ENCODE measurements at places on chromosomes 1 and 21.

DNA sequence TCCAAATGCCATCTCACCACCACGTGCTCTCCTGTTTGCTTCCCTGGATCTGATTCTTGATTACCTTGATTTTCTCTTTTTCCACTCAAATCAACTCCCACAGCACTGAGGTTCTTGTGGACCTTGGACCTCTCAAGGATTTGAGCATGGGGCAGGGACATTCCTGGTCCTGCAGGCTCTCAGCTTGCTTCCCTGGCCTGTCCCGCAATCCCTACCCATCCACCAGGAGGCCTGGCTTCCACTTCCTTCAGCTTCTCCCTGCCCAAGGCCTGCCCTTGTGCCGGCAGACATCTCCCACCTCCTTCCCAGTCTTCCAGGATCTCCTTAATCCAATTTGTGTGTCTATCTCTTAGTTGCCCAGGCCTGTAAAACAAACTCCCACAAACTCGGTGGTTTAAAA is 21.6 kb downstream of the PLA2G2A start:
- DNase-seq: no peak

DNA sequence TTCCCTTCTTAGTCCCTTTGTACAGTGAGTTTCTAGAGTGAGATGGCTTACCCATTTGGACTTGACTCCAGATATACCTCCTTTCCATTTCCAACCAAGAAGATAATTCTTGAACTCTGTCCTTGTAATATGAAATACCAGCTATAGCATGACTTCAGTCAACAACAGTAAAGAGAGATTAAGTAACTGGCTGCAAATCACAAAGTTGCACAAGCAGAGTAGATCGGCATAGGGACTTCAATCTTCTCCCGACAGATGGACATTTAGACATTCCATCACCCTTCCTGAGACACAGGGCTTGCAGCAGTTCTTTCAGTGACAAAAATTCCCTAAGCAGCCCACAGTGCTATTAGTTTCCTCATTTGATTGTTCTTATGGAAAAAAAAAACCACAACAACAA is 44.6 kb downstream of the JAK1 start:
- no peak for DNase-seq

DNA sequence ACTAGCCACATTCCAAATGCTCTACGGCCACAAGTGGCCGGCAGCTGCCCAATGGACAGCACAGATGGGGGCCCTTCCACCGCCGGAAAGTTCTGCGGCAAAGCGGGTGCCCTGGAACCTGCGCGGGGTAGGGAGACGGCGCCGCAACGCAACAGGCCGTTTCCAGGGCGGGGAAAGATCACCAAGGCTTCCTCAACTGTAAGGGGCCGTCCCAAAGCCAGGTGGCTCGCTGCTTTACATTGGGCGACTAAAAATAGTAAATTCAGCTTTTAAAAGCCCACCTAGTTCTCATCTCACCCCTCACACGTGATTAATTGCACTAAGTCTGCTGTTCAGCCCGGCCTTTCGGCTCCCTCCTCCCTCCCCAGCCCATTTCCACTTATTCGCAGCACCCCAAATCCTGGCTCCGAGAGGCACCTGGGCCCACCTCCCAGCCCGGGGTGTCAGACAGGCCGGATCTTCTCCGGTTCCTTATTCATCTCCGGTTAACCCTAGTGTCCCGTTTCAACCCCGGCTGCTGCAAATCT is 643 bp downstream of the CFAP298 start:
- DNase-seq: no peak

DNA sequence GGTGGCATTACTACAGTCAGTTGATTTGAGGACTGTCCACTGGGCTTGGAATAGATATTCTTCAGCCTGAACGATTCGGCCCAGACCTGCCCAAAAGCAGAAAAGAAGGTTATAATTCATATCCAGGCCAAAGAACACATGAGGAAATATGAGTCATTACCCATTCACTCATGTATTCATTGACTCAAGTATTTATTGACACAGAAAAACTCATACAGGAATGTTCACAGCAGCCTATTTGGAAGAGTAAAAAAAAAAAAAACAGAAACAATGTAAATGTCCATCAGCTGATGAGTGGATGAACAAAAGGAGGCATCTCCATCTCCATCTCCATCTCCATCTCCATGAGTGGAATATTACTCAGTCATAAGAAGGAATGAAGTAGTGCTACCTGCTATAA is 15.9 kb downstream of the ZMYND12 start:
- no peak for DNase-seq

- DNase-seq: no peak
Observed at GRCh38 chr1:226608699-226609505, 60.3 kb downstream of the STUM start.

DNA sequence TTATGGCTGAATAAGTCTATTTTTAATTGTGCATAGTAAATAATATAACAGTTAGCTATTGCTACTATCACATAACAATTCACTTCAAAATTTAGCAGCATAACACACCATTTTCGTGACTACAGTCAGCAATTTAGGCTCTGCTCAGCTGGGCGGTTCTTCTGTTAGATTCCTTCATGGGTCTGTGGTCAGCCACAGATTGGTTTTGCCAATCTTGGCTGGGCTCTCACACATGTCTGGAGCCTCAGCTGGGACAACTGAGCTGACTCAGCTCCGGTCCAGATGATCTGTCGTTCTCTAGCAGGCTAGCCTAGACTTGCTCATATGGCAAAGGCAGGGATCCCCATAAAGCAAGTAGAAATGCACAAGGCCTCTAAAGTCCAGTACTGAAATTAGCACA is 15.1 kb upstream of the CDC42BPA start:
- DNase-seq: no peak

DNA sequence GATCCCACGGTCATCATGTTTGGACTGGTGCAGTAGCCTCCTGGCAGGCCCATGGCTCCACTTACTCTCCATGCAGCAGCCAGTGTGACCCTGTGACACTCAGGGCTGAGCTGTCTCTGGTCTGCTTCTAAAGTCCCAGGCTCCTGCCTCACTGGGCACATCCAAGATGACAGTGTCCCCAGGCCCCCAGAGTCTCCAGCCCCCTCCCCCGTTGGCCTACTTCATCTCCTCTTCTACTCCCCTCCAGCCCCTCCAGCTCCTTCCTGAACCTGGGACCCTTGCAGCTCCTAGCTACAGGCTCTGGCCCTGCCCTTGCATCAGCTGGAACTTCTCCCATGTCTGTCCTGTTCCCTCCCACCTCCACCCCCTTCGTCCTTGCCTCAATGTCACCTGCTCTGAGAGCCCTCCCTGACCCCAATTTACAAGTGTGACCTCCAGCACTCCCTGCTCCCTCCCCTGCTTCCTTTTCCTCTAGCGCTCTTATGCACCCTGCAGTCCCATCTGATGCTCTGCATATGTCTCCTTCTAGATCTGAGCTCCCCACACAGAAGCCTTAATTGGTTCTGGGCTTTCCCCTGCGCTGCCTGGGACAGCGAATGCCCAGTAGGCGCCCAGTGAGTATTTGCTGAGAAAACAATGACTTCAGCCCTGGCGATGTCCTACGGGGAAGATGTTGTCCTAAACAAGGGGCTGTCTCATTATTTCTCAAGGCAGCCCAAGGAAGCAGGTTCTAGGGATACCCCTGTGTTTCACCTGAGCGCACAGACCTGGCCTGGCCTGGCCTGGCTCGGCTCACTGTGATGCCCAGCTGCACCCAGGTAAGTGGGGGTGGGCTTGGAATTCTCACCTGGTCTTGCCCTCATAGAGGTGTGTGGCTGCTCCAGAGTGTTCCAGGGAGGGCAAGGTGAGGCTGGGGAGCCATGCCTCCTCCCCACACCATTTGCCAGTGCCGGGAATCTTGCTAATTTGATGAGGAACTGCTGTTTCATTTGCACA is 600.6 kb downstream of the PTPRU start:
- no peak for DNase-seq

GRCh38 chr1:109354929-109355328 is 42.8 kb downstream of the SORT1 start:
- no peak for DNase-seq

DNA sequence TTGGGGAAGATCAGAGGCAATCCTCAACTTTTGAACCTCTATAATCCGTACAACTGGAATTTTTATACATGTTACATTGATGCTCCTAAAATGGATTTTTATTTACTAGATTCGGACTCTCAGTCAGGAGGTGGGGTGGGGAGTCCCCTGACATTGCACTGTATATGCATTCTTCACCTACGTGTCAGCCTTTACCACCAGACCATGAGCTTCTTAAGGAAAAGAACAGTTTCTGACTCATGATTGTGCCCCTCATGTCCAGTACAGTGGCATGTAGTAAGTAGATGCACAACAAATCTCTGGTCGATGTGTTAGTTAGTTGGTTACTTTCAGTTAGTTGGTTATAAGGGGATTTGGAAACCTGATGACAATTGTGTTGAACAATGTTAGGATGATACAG is 15.4 kb downstream of the LPAR3 start:
- DNase-seq: no peak

DNA sequence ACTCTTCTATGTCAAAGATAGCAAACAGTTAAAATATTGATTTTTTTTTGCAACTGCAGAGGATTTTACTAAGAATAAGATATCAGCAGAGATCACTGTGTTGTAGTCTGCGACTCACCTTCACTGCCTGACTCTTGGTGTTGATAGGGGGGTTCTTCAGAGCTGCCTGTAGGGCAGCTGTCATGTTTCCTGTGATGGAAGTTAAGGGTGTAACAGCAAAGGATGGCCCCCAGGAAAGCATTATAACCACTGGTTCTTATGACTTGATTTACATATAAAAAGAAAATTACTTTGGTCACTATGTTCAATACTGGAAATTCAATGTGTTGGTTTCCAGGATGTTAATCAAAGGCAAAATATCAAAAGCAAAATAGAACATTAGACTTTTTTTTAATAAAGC is 2.6 kb downstream of the ARPC5 start:
- DNase-seq: no peak

- no peak for DNase-seq
Observed at GRCh38 chr1:227894831-227895451, 52.8 kb downstream of the WNT9A start.

DNA sequence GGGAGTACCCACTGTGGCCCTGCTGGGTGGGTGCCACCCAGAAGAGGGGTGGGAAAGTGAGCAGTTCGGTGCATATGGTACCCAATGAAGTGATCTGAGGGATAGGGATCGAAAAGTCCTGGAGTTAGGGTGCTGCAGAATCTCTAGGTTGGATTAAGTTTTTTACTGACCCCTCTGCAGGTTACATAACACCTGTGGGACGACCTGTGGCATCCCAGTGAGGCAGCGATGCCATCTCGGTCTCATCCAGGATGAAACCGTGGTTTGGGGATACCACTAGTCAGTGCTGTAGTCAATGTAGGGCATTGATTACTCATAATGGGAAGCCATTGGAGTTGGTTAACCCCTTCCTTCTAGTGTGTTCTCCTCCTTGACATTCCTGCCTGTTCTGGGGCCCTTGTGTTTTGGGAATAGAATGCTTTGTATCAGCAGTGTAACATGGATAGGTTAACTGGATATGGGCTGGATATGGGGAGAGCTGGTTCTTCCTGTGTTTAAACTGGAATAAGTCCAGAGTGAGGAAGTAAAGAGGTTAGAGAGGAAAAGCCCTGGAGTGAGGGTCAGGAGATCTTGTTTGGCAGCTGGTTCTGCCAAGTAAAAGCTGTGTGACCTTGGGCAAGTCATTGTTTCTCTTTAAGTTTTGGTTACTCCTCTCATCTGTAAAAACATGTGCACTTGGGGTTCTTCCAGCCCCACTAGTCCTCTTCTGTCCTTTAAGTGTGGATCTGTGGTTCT is 42.8 kb upstream of the ATF3 start:
- no peak for DNase-seq

DNA sequence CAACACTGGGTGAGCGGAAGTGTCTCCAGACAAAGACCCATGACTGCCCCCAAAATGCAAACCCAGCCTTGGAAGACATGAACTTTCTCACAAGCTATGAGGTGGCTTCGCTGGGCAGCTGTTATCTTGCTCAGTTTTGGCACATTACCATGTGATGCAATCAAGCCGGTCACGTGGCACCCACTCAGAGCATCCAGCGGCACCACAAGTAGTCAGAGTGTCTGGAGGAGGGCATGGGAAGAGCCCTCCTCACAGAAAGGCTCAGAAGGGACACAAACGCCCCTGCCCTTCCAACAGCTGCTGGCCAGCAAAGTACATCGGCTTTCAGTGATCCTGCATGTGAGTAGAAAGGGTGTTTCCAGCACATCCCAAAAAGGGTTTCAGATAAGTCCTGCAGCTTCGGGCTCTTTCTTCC is 145.5 kb upstream of the IRF2BP2 start:
- no peak for DNase-seq

DNA sequence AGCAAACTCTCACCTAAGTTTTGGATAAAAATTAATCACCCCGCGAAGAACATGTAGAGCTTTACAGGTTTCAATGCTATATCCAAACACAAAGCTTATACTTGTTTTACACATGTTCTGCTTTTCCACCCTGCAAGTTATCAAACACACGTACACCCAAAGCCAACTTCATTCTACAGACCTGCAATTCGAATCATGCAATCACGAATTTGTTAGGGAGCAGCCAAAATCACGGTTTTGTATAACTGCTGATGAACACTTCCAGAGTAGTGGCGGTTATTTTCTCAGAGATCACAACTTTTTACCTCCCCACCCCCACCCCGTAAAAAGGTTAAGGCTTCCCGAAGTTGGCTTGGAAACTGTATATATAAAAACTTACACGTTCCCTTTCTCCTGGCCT is 1.4 kb downstream of the HMGN1 start:
- DNase-seq: no peak

DNA sequence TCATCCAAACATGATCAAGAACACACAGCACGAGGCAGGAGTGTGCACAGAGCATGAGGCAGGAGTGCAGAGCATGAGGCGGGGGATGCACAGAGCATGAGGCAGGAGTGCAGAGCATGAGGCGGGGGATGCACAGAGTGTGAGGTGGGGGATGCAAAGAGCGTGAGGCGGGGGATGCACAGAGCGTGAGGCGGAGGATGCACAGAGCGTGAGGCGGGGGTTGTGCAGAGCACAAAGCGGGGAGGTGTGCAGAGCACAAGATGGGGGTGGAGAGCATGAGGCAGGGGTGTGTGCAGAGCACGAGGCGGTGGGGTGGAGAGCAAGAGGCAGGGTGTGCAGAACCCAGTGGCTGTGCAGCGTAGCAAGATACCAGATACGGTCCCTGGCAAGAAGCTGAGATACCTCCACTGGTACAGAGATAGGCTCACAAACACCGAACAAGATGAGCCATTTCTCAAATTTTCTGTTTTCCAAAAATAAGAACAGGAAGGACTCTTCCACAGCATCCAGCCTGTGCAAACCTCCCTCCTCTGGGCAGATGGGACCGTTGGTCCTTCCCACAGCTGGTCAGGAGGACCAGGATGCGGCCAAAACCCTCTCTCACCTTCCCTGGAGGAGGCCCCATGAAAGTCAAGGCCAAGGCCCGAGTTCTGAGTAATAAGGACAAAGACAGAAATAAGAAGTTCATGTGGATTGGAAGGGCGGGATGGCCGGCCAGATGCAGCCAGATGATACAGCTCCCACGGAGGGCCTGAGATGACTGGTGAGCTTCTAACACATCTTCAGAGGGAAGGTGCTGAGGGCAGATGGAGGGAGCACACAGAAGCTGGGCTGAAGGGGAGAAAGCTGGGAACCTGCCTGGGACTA is 12.0 kb downstream of the SPATC1L start:
- DNase-seq: no peak

- no peak for DNase-seq
Observed at GRCh38 chr1:167443757-167444156, 74.6 kb downstream of the CD247 start.
